ENCODE measurements at places on chromosomes 2 and 18.

DNA sequence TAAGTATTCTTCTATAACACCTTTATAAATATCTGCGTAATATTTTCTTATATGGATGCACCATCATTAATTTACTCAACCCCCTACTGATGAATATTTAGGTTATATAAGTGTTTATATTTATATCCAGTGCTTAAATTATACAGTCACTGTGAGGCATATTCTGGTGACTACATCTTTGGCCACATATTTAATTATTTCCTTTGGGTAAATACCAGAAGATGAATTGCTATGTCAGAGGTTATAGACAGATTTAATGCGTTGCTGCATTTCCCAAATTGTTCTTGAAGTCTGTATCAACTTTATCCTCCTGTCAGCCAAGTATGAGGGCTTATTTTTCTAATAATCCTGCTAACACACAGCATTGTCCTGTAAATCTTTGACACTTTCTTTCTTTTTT, 18.7 kb downstream of the DYSF start:
- DNase-seq: no peak

DNA sequence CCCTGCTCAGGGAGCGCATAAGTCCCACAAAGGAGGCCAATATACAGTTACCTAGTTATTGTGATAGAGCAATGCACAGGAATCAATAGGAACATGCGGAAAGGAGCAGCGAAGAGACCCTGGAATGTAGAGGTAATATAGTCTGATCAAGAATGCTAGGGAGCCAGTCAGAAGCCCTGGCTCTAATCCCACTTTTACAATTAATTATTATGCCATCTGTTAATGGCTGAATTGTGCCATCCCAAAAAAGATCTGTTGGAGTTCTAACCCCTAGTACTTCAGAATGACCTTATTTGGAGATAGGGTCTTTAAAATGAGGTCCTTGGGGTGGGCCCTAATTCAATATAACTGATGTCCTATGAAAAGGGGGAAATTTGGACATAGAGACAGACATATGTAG, 7.7 kb upstream of the SPATS2L start:
- no peak for DNase-seq

- no peak for DNase-seq
These were observed 818 bp upstream of the CCDC141 start for GRCh38 chr2:179050755-179051154.

- DNase-seq: no peak
These were observed 1136.0 kb downstream of the LRP1B start for GRCh38 chr2:140994856-140995255.

GRCh38 chr18:57207124-57207916, 60.4 kb downstream of the BOD1L2 start:
- no peak for DNase-seq

- DNase-seq: no peak
These were observed 48.7 kb downstream of the C1QL2 start for GRCh38 chr2:119109866-119110265.

- no peak for DNase-seq
These were observed 195.3 kb upstream of the CDH2 start for GRCh38 chr18:28372186-28372585.

DNA sequence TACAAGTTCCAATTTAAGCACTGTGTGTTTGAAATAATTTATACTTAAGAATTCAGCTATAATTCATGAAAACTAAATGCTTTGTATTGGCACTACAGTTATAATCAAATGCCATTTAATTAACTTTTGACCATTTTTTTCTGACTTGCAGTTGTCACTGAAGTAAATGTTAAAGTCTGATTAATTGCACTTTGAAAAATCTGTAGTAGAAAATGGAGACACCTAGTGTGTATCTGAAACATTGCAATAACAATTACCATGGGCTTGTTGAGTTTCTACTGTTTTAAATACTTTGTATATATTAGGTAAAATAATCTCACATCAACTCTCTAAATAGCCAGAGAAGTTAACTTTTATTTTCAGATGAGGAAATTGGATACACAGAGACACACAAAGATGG, 458.6 kb upstream of the FSIP2 start:
- DNase-seq: no peak

GRCh38 chr2:217990791-217991465, 11.9 kb downstream of the TNS1 start:
- no peak for DNase-seq

DNA sequence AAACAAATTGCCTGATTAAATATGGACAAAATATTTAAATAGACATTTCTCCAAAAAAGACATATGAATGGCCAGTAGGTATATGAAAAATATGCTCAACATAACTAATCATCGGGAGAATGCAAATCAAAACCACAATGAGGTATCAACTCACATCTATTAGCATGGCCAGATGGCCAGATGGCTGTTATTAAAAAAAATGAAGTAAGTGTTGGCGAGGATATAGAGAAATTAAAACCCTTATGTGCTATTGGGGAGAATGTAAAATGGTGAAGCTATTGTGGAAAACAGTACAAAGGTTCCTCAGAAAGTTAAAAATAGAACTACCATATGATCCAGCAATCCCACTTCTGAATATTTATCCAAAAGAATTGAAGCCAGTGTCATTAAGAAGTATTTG, 272.3 kb upstream of the ZNF804A start:
- DNase-seq: no peak

- no peak for DNase-seq
These were observed 570.6 kb upstream of the GCFC2 start for GRCh38 chr2:76281156-76281841.

DNA sequence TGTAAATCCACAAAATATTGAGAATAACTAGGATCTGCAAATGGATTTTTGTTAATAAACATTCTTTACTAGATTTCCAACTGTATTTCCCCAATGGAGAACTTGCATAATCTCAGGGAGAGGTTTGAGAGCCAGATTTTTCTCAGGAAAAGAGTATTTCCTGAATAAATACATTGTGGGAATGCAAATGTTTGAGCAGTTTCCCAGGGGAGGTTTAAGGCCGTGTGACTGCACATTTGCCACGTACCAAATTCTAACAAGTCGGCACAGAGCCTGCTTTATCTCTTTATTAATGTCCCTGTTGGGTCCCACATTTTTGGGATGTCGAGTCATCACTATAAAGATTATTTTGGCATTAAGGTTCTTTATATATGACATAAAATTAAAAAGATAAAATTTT, 27.0 kb downstream of the TFPI start:
- DNase-seq: no peak

GRCh38 chr2:66733364-66733999, 298.6 kb downstream of the MEIS1 start:
- no peak for DNase-seq

DNA sequence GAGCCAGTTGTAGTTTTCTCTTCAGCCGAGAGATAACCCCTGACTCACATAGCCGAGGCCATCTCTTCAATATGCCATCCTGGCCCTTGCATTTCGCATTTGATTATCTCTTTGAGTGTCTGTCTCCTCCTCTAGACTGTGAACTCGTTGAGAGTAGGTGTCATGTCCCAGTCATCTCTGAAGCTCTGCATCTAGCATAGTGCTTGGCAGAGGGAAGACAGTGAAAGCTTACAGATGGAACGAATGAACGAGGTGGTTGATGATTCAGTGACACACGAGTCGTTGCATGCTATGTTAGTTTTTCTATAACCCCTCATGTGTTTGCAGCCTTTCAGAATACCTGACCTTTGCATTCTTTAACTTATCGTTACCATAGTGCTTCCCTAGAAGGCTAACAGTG, 59.9 kb upstream of the CYRIA start:
- DNase-seq: no peak

DNA sequence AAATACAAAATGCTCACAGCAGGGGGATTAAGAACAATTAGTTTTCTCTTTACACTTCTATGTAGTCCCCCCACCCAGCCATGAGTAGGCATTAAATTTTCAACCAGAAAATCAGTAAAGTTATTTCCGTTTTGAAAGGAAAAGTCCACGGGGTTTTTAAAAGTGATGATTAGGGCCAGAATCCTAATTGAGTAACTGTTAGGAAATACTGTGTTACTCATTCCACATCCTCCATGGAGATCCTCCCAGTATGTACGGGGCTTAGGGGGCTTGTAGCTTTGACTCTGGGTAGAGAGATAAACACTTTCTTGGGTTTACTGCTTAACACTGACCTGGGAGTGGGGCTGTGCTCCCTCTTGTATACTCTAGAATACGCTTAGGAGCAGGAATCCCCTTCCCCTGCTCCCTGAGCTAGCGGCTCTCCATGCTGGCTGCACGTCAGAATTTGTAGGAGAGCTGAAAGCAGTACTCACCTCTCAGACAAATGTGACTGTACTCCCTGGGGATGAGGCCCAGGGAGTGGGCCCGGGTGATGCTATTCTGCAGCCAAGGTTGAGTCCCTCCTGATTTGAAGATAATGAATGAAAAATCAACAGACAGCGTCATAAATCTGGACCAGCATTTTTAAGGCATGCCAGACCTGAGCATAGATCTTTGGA, 100.5 kb downstream of the SLC4A3 start:
- DNase-seq: no peak

DNA sequence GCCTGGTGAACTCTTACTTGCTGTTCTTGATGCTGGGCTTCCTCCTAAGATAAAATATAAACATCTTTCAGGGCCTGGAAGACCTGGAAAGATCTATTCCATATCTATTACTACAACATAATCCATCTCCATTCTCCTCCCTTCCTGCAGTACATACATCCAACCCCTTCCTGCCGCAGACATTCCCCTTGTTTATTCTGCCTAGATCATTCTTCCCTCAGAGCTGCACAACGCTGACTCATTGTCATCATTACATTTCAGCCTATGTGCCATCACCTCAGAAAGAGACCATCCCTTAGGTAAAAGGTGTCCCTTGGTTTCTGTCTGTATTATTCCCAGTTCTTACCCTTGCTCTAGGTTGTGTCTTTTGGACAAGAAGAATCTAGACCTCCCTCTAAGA, 2.5 kb upstream of the CDH7 start:
- no peak for DNase-seq

GRCh38 chr2:119849838-119850565, 90.3 kb downstream of the PTPN4 start:
- no peak for DNase-seq

GRCh38 chr2:70557171-70557838, 3.7 kb upstream of the TGFA start:
- no peak for DNase-seq

DNA sequence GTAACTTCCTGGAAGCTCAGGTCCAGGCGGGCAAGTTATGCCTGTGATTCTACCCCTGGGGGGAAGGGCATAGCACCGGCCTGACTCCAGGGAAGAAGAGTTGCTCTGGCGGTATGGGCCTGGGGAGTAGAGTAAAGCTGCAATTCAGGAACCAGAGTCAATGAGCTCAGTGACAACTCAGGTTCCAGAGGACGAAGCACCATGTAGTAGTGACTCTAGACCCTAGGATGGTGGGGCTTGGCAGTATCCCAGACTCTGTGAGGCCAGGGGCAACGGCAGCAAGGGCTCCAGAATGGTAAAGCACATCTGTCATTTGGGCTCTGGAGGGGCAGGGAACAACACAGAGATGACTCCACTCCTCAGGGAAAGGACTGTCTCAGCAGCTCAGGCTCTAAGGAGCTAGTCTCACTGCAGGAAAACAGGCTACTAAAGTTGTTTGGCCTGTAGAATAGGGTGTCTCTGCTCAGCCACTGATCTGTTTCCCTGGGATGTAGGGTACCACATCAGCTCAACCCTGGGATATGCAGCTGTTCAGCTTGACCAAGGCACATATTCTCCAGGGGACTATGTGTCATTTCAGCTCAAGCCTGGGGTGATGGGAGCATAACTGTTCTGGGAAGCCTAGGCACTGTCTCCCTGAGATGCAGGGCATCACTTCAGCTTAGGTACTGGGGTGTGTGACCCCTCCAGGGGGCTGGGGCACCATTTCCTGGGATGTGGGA, 36.2 kb upstream of the RHOB start:
- DNase-seq: no peak

- DNase-seq: no peak
These were observed 2.8 kb upstream of the OSBPL6 start for GRCh38 chr2:178191511-178191910.

- no peak for DNase-seq
These were observed 7.6 kb upstream of the COQ10B start for GRCh38 chr2:197445746-197446145.

GRCh38 chr2:209305746-209306196, 118.1 kb upstream of the MAP2 start:
- no peak for DNase-seq

DNA sequence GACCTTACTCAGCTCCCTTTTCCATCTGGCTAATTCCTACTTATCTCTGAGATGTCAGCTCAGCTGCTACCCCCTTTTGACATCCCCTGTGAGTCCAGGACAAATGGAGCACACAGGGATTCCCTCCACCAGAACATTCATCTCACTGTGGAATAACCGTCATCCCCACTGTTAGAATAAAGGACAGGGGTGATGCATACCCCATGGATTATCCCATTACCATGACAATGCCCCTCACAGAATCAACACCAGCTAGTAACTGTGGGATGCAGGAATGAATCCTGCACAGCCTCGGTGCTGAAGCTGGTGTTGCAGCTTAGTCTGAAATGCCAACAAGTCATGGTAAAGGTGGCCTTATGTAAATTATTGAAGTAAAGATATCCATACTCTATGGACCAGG, 624.8 kb upstream of the RAB6C start:
- DNase-seq: no peak

DNA sequence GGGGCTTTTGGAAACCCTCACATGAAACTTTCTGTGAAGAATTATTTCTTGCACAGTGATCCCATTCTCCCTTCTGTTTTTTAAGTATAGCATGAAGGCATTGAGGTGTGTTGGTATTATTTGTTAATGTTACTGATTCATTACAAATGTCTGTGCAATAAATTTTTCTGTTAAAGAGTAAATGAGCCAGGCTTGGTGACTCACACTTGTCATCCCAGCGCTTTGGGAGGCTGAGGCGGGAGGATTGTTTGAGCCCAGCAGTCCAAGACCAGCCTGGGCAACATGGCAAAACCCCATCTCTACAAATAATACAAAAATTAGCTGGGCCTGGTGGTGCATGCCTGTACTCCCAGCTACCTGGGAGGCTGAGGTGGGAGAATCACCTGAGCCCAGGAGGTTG, 87.8 kb downstream of the KCTD18 start:
- no peak for DNase-seq

- no peak for DNase-seq
These were observed 80.3 kb upstream of the TSPYL6 start for GRCh38 chr2:54336136-54336976.

DNA sequence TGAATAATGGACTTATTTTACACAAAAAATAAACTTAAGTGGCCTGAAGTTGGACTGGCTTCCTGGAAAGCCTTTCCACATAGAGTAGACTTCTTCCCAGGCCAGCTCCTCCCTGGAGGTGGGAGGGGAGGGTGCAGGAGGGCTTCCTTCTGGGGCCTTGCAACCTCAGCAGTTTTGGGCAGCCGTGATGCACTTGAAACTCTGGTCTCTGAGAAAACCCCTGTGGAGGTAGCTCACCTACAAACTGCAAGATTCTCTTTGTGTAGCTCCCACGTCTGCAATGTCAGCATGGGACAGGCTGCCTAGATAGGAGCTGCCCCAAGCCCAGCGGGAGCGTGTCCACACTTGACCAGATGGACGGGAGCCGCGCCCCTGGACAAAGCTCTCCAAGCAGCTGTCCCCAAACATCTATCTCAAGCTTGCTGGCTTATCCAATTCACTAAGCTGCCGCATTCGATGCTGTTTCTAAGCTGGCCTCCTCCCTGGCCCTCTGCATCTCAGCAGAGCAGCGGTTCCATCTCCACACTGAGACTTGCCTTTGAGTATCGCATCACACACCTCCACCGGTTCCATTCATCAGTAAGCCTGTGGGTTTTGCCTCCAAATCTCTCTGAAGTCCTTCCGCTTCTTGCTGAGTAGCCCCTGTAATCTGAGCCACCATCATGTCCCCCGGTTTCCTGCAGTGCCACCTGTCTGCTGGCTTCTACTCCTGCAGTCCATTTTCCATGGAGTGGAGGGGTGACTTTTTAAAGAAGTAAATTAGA, 1.6 kb upstream of the LPIN1 start:
- DNase-seq: no peak
